ENCODE measurements at places on chromosomes 11 and 22.

DNA sequence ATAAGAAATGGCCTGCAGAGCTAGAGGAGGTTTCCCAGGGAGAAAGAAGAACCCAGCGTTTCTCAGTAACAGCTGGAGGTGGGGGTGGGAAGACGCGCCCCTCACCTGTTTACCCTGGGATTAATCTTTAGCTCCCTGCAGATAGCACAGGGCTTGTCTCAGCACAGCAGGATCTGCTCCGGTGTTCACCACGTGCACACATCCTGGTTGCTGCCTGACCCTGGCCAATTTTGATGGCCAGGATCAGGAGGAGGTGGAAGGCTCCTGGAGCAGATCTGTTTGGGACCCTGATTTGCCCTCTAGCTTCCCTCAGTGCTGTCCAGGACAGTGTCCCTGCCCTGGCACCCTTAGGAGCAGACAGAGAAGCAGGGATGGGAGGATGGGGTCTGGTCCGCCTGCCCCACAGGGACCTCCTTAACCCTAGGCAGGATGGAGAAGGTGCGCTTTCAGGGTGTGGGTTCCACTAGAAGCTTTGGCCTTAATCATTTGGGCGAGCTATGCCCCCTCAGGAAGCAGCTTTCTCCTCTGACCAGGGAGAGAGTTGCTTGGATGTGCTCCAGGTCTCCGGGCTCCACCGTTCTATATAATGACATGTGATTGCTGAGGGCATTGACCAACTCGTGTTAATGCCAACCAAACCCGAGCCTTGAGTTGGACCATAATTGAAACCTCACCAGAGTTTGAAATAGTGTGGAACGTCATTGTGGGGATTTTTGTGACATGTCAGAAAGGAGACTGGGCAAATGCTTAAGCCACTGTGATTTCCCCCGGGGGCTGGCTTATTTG lies 19.3 kb downstream of the UPB1 start:
- peak; percentile 80 for DNase-seq

- DNase-seq, result no peak
These were observed 3.0 kb downstream of the CENATAC start for GRCh38 chr11:119000906-119001305.

GRCh38 chr11:126886636-126887035 lies 113.9 kb downstream of the KIRREL3 start:
- no peak for DNase-seq

- no peak for DNase-seq
These were observed 34.8 kb upstream of the MYOD1 start for GRCh38 chr11:17684550-17684949.

GRCh38 chr11:122995526-122995925 lies 13.9 kb upstream of the BSX start:
- DNase-seq, result peak; percentile 55

- DNase-seq, result no peak
These were observed 48.4 kb upstream of the MPEG1 start for GRCh38 chr11:59261150-59261549.
